ENCODE measurements at places on chromosomes 11 and 22. TPM values are rescaled to one million over a fixed set of nuclear protein-coding genes. Genes with fewer than 3 reads are reported as not detected.

The MMP27 gene
- not detected for polyA plus RNA-seq

The MS4A4E gene
- 0.94 TPM for polyA plus RNA-seq

The CADM1 gene
- polyA plus RNA-seq, result 122 TPM

The ANGPTL5 gene
- not detected for polyA plus RNA-seq

The OR4D5 gene
- polyA plus RNA-seq, result not detected

The DHCR7 gene
- polyA plus RNA-seq, result 43.7 TPM

The ART1 gene
- polyA plus RNA-seq, result not detected

DNA sequence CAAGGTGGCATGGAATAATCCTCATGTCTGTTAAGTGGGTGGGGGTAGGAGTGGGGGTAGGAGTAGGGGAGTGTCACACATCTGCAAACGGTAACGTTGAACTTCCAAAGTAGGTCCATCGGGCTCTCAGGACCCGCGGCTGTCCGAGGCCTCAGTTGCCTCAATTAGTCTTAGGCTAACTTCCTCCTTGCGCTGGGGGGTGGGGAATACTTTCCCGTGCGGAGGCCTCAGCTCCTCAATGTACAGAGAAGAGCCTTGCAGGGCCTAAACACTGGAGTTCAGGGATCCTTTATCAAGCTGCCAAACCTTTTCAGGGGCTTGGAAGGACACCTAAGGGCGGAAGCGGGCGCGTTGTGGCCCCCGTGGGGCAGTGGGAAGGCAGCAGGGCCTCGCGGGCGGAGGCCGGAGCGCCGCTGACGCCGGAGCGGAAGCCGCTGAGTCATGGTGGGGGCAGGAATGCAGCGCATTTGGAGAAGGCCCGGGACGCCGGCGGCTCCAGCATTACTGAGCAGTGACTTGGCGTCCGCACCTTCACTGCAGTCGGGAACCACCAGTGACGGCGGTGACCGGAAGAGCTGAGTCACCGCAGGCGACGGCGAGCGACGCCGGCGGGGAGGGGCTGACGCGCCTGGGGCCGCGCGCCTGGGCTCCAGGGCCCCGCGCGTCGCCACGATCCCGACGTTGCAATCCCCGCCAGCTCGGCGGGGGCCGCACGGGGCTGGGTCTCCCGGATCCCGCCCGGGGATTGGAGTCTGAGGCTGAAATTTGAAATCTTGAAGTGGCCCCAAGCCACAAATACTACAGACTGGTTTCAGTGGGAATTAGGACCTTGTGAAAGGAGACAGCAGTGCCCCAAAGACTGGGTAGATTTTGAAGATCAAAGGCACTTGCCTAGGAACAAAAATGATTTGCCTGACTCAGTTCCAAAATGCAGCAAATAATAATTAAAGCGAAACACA is 20.2 kb upstream of the IPO7 start:
- DNase-seq, result peak; percentile 93

DNA sequence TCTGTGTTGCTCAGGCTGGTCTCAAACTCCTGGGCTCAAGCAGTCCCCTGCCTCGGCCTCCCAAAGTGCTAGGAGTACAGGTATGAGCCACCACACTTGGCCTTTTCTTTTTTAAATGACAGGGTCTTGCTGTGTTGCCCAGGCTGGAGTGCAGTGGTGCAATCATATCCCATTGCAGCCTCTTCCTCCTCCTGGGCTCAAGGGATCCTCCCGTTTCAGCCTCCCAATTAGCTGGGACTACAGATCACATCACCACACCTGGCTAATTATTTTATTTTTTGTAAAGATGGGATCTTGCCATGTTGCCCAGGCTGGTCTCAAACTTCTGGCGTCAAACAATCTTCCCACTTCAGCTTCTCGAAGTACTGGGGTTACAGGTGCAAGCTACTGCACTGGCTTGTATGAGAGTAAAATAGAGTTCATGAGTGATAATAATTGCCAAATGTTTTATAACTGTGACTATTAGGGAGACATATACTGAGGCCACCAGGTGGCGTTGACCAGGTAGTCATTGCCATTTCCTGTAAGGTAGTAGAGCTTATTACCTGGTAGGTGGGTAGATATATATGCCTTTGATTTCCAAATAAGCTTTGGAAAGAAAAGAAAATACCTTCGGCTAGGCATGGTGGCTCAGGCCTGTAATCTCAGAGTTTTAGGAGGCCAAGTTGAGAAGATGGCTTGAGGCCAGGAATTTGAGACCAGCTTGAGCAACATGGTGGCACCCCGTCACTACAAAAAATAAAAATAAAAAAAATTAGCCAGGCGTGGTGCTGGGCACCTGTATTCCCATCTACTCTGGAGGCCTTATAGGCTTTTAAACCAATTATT is 5.4 kb downstream of the FDX1 start:
- DNase-seq, result no peak

DNA sequence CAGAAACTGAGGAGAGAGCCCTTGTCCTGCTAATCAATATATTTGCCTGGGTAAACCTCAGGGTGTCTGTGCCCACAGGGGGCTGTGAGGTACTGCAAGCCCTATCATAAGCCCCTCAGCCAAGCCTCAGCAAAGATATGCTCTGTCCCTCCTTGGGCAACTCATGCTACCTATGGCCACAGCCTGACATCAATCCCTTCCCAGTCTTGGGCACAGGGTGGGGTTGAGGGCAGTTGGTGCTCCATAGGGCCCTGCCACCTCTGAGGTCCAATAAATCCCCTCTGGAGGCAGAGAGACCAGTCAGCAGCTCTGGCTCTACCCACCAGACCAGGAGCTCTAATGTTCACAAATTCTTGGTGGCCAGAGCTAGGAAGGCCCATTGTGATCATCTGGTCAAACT is 23.8 kb downstream of the TPBGL start:
- DNase-seq, result no peak

- DNase-seq, result peak; percentile 66
Measured at GRCh38 chr22:36439481-36440271, 41.8 kb downstream of the TXN2 start.

GRCh38 chr11:109390752-109391151 is 31.2 kb upstream of the C11orf87 start:
- DNase-seq, result no peak

- no peak for DNase-seq
Measured at GRCh38 chr11:12083380-12083779, 27.0 kb upstream of the MICAL2 start.

DNA sequence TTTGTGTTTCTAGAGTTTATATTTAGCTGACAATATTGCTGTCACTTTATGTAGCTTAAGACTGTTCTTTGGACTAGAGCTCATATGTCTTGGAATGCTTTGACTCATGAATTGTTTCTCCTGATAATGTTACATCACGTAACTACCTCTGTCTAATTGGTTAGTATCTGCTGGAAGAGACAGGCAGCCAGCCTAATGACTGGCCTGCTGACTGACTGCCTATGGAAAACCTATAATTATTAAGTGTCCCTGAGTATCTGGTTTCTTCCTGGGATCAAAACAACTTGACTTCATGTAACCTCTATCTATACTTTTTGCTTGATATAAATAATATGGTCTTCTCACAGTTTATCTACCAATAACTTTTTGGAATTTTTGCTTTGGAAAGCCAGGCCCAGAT is 9.4 kb downstream of the SOX6 start:
- DNase-seq, result no peak

DNA sequence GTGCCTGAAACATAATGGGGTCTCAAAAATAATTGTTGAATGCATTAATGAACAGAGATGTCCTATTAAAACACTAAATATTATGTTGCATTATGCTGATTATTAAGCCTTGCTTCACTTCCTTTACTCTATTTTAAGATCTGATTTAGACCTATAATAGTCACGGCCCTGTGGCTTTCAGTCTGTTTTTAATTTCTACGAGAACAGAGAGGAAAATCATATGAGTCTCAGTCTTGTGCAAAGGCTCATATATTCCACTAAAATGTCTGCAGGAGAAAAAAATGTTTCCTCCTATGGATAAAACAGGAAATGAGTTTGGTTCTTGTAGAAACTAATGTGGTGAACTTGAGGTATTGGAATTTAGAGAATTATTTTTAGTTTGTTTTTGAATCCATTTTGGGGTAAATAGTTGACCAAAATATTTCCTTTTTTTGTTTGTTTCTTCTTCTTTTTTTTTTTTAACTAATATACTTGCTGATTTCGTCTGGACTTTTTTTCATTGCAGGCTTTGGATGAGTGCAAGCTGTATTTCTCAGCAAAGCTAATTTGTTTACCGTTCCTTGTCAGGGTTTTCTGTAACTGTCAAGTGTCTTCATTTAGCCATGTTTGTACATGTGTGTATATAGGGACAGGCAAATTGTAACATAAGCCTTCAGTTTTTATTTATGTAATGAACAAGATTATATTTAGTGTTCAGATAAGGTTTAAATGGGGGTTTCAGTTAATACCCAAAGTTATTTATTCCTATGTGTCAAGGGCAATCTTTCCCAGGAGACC is 139.1 kb upstream of the DDI1 start:
- no peak for DNase-seq

- no peak for DNase-seq
Measured at GRCh38 chr22:34812631-34813030, 253.3 kb upstream of the ISX start.

GRCh38 chr22:17130199-17130598 is 9.0 kb upstream of the TMEM121B start:
- DNase-seq, result no peak

GRCh38 chr22:20154602-20155187 is 3.8 kb upstream of the CCDC188 start:
- DNase-seq, result no peak

DNA sequence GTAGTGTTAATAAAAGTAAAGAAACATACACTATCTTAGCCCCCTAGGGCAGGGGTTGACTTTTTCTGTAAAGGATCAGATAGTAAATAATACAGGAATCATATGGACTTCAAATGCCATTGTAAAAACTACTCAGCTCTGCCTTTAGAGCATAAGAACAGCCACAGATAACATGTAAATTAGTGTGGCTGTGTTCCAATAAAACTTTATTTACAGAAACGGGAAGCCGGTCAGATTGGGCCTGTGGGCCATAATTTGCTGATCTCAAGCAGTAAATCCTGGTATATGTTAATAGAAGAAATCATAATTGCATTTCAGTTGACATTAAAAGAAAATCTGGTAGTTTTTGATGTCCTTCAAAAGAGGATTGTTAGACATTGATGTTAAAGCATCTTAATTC is 76.5 kb downstream of the ZC3H12C start:
- no peak for DNase-seq
